ENCODE measurements at places on chromosomes 7 and 10. TPM values are rescaled to one million over a fixed set of nuclear protein-coding genes. Genes with fewer than 3 reads are reported as not detected.
A peak's percentile ranks its signal among the peaks of the same experiment; 100 is the strongest.

PON3 gene
- 3.4 TPM for total RNA-seq

RBP3 gene
- not detected for total RNA-seq

MYO1G gene
- total RNA-seq, result 0.11 TPM

OPN4 gene
- not detected for total RNA-seq

CFAP69 gene
- total RNA-seq, result 4.4 TPM

PDE6C gene
- total RNA-seq, result not detected

ADAM12 gene
- total RNA-seq, result 0.33 TPM

DNA sequence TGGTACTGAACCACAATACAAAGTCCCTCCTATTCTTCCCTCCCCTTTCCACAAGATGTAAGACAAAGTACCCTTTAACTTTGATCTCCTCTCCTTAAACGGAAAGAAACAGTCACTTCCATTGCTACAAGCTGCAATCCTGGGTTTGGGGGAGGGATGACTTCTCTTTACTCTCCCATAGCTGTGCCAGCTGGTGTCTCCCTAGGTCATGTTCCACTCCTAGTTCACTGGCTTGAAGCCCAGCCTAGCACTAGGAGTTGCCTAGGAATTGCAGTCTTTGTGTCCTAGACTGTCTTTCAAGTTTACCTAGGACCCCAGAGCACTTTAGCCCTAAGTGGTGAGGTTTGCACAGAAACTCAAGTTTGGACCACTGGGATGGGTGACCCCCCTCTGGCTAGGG is 311.1 kb downstream of the HPSE2 start:
- no peak for DNase-seq

GRCh38 chr7:98930464-98930863 is 52.1 kb downstream of the TRRAP start:
- no peak for DNase-seq

DNA sequence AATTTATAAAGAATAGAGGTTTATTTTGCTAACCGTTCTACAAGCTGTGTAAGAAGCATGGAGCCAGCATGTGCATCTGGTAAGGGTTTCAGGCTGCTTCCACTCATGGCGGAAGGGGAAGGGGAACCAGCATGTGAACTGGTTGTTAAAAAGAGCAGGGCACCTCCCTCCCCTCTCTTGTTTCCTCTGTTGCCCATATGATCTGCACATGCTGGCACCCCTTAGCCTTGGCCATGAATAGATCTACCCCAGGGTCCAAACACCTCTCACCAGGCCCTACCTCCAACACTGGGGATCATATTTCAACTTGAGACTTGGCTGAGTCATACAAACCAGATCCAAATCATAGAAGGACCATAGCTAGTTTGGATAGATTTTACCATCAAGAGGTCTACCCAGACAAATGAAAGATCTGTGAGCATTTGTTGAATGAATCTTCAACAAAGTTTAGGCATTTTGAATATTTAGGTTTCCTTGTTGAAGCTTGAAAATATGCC is 36.0 kb upstream of the NRP1 start:
- DNase-seq, result no peak

GRCh38 chr7:45070254-45070642 is 18.5 kb downstream of the NACAD start:
- no peak for DNase-seq

DNA sequence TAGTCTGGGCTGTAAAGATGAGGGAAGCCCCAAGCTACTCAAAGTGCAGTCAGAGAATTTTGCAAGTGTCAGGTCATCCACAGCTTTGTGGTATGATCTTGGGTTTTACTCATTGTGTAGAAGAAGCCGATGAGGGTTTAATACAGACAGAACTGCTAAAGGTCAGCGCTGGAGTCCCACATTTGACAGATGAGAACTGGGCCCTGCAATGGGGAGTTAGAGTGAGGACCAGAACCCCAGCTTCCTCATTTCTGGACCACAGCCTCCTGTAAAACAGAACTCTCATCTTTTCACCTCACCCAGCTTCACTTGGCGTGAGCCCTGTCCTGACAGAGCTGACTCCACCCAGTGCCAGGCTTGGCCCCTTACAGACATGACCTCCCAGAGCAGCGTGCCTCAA is 20.1 kb downstream of the LRRC20 start:
- no peak for DNase-seq

- DNase-seq, result no peak
Measured at GRCh38 chr7:128210590-128211570, 30.2 kb upstream of the LEP start.

- peak; percentile 69 for DNase-seq
Measured at GRCh38 chr7:92682903-92683539, 92.8 kb upstream of the FAM133B start.

GRCh38 chr7:30178748-30179436 is 44.1 kb downstream of the MTURN start:
- DNase-seq, result no peak

DNA sequence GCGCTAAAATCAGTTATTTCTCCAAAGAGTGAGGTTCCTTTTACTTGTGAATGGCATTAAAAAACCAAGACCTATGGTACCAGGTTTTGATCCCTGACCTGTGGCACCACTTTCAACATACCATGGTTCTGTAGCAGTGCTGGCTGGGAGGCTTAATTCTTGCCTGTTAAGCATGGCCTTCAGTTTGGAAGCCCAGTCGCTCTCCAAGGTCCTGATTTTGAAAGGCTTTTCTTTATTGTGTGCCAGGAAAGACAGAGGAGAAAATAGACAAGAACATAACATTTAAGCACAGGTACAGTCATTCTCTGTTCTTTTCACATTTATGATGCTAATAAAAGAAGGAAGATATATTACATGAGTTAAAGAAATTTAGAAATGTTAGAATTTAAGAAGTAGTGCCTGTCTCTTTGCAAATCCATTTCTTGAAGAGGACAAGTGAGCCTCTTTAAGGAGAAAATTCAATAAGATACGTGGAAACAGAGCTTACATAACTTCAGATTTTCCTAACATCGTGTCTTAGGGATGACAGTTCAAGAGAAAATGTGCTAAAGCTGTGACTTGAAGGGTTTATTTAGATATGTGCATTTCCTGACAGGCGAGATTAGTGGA is 357.6 kb downstream of the DPP6 start:
- no peak for DNase-seq

GRCh38 chr7:24406053-24406788 is 122.2 kb downstream of the NPY start:
- DNase-seq, result no peak
